Stimulated activated CD4-positive, alpha-beta T cell treated with anti-CD3 and anti-CD28 coated beads, Interleukin-12 subunit alpha, Interleukin-12 subunit beta, amount 100 ng/mL, for 48 hours (primary cell): ENCODE measurements at places on chromosomes 3 and 15.

GRCh38 chr3:136653628-136654027 lies 98.5 kb downstream of the STAG1 start:
- DNase-seq = no peak

- DNase-seq = no peak
Observed at GRCh38 chr15:66963710-66964109, 101.7 kb upstream of the SMAD3 start.

DNA sequence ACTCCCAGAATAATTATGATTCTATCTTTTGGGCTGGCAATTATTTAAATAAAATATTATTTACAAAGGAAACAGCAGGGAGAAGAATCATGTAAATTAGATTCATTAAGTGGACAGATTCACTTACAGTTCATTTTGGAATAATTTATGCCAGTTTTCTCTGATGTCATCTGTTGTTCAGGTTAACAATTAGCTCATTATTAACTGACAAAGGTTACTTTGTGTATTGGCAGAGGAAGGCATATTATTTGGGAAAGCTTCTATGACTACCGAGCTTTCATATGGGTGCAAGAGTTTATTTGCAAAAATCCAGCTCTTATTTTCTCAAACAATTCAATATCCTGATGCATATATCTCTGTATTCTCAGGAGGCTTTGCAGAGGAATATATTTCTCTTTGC lies 224.4 kb downstream of the CHST2 start:
- DNase-seq = no peak

- DNase-seq = no peak
Observed at GRCh38 chr15:101029971-101030661, 111.0 kb downstream of the LRRK1 start.

DNA sequence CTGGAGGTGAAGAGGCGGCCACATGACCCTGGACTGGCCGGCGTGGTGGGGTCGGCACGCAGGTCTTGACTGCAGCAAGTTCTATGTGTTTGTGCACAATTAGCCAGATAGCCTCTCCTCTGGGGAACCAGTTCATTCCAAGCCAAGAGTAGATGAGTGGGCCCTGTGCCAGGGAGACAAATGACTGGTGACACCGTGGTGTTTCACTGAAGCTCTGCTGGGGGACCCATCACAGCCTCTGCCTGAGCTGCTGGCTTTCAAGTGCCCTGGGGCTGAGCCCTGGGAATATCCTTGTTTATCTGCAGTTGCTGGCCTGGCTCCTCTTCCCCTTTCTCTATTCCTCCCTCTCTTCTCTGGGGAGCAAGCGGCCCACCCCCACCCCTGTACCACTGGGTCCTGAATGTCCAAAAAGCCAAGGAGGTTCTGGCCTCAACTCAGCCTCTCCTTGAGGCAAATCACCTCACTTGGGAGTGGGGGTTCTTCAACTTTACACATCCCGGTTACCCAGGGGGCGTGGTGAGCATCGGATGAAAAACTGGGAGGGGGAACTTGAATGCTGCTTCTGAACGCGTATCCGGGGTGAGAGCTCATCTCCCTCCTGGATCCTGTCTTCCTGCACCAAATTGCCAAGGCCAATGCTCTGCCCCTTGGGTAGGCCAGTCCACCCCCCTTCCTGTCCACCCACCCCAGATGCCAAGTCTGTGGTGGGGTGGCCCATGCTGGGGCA lies 199.6 kb upstream of the LYSMD4 start:
- DNase-seq = no peak

DNA sequence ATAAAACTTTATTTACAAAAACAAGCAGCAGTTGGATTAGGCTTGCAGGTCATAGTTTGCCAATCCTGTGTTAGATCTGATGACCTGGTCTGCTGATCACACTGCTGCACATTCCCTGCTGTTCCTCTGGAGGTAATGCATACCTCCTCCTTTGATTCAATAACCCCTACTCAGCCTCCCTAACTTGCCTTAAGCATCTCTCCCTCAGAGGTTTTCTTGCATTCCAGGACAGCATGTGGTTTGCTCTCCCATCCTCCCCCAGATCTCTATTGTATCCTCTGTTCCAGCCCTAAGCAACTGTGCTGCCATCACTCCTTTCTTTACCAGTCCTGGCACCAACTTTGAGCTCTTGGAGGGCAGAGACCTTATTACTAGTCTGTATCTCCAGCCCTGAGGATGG lies 63.4 kb downstream of the CACNA2D3 start:
- no peak for DNase-seq

GRCh38 chr3:182179631-182180030 lies 467.9 kb downstream of the SOX2 start:
- no peak for DNase-seq

DNA sequence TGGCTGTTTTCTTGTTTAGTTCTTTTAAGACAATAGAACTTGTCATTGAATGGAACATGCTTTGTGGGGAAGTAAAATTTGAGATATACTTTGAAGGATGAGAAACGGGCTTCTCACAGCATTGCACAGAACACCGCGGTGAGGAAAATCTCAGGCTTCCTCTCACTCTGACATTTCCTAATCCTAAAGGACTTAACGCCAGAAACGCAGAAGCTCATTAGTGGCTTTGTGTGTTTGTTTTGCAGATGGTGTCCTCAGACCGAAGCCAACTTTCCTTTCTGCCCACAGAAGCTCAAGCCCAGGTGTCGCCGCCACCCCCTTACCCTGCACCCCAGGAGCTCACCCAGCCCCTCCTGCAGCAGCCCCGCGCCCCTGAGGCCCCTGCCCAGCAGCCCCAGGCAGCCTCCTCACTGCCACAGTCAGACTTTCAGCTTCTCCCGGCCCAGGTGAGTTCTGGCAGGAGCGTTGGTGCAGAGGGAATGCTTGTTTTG lies 78.9 kb upstream of the BLM start:
- no peak for DNase-seq

GRCh38 chr3:57421336-57421735 lies 122.8 kb downstream of the DNAH12 start:
- no peak for DNase-seq

- no peak for DNase-seq
Observed at GRCh38 chr3:10093678-10094077, 14.4 kb downstream of the FANCD2OS start.

DNA sequence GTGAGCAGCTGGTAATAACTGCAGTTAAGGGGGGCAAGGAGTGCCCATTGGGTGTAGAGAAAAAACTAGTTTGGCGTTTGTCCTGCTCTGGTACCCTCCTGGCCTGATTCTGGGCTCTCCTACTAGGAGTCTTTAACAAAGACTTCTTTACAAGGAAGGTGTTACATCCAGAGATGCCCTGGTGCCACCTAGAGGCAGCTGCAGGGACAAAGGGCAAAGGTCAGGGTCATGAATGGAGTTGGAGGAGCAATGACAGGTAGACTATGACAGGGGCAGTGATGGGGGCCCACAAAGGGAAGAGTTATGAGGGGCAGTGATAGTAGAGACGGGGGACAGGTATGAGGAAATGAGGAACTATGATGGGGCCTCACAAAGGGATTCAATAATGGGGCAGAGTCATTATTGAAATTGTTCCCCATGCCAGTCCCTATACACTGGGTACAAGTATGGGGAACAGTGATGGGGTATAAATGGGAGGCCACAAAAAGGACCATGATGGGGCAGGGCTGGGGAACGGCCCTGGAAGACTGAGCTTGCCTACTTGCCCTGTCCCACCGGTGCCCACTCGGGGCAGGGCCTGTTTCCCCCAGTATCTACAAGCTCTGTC lies 7.9 kb downstream of the CCDC71 start:
- peak; percentile 34 for DNase-seq

GRCh38 chr15:77603611-77604336 lies 28.9 kb downstream of the LINGO1 start:
- no peak for DNase-seq

GRCh38 chr3:116070061-116070460 lies 375.2 kb downstream of the LSAMP start:
- no peak for DNase-seq

GRCh38 chr3:102802819-102803420 lies 368.1 kb downstream of the ZPLD1 start:
- DNase-seq = no peak

DNA sequence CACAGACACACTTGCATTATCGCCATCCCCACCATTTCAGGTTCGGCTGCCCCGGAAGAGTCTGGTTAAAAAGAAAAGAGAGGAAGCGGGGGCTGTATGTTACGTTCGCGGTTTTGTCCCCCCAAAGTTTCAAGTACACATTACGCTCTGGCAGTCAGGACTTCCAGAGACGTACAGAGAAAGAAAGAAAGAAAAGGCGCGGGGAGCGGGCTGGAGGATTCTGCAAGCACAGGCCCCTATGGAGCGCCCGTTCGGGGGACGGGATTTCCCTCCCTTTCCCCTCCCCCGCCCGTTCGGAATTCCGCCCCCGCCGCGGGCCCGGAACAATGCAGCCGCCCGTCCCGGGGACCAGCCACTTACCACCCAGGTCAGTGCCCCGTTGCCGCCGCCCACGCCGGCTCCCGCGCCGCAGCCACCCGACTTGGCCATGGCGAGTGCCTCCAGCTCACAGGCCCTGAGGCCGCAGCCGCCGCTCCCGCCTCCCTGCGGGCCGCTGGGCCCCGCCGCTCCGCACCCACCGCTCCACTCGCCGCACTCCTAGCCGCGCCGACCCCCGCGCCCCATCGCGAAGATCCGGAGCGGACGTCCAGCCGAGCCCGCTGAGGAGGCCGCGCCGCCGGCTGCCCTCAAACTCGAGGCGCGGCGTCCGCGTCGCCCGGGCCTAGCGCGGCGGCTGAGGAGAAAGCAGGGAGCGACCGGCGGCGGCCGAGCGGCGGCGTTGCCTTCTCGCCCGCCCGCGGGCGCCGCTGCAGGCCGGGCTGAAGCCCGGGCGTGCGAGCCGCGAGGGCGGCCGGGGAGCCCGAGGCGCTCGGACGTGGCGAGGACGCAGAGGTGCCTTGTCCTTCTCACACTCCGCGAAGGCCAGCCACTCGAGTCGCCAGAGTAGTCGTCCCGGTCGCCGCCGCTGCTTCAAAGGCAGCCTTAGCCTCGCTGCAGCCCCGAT lies 567 bp downstream of the TOP2B start:
- peak; percentile 67 for DNase-seq

DNA sequence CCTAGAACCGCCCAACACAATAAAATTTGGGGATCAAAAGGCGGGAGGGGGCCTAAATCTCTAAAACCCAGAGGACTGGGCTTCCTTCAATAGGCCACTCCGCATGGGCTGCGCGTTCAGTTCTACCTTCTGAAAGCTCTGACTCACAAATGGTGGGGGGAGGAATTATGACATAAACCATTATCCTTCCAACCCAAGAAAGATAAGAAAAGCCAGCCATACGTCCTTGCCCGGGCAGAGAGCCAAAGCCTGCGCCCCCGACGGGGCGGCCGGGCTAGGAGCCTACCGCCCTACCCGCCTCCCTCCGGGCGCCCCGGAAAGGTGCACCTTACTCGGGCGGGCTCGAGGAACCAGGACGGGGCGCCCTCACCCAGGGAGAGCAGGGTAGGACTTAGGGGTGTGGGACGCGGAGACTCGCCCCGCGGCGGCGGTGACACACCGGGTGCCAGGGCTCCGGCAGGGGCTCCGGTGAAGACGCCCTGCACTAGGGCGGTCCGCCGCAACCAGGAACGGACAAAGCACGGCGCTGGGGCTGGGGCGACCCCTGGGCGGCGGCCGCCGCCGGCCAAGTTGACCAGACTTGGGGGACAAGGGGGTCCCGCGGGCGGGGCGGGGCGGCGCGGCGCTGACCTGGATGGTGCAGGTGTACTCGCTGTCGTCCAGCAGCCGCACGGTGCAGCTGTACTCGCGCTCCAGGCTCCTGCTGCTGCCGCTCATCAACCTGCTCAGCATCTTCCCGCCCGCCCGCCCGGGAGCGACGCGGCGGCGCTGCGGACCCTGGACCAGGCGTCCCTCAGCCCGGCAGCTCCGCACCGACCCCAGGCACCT lies 534 bp downstream of the FRMD5 start:
- DNase-seq = peak; percentile 15

GRCh38 chr15:32970847-32971246 lies 223.7 kb downstream of the FMN1 start:
- DNase-seq = no peak

GRCh38 chr3:62832553-62832952 lies 42.7 kb downstream of the CADPS start:
- DNase-seq = no peak

GRCh38 chr3:58414538-58415197 lies 19.0 kb downstream of the PDHB start:
- peak; percentile 65 for DNase-seq

DNA sequence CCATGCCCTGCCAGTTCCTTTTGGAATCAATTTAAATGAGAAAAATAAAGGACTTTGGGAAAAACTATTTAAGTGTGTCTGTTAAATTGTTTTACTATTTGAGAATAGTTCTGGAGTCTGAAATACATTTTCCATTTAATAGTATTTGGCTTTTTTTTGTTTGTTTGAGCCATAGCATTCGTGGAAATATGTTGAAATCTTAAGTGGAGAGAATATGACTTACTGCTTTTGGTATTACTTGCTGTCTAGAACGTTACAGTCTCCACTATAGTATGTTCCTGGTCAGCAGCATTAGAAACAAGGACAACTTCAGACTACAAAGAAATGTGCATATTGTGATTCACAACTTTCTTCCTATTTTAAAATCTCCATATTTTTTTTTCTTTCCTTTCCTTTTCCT lies 179.4 kb downstream of the GHSR start:
- DNase-seq = no peak

GRCh38 chr3:10396083-10396482 lies 75.2 kb upstream of the SEC13 start:
- no peak for DNase-seq

DNA sequence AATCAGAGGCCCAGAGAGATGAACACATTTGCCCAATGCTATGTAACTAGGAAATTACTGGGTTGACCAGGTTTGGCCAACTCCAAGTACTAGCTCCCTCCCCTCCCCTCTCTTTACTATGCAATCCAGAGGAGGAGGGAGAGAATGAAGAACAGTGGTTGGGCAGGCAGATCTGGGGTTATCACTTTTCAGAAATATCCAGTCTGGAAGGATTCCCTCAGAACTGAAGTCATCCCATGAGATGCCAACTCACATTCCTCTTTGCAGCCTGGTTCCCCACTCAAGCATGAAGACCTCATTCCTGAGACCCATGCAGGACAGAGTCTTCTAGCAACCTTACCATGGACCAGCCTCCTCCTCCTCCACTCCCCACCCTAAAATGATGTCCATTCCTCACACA lies 201.1 kb downstream of the TLE3 start:
- DNase-seq = no peak

- no peak for DNase-seq
Observed at GRCh38 chr3:194690501-194691372, 5.1 kb downstream of the FAM43A start.

DNA sequence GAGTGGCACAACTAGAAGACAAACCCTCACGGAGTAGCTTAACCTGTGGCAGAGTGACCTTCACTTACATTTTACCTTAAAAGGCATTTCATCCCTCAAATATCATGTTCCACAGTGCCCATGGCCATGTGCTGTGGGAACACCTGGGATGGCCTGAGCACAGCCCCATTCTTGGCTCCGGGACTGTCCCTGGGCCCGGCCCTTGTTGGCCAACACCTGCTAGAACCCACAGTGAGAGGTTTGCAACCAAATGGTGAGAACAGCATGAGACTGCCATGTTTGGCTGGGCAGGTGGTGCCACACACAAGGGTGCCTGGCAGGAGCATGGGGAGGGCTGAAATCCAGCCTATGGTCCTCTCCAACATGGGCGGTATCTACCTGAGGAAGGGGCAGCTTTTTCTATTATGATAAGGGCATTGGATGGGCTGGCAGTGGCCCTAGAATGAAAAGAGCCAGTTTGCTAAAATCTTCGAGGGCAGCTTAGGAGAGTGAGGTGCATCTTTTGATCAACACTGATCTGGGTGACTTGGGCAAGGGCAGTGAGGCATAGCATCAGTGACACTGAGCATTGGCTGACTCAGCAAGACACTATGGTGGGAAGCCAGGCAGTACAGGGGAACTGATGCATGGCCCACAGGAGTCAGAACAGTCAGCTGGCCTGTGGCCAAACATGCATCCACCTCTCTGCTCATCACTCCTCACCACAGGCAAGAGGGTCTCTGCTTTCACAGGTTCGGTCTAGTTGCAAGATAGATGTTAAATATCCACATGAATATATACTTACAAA lies 53.9 kb downstream of the SYNM start:
- DNase-seq = no peak
